ENCODE measurements at places on chromosomes 12 and 14. TPM values are rescaled to one million over a fixed set of nuclear protein-coding genes. Genes with fewer than 3 reads are reported as not detected.

COCH gene
- total RNA-seq, result 9.0 TPM

DCN gene
- total RNA-seq, result 125 TPM

TSPAN11 gene
- 0.32 TPM for total RNA-seq

WASHC3 gene
- 75.1 TPM for total RNA-seq

CISTR gene
- total RNA-seq, result not detected

PLA2G1B gene
- not detected for total RNA-seq

EML5 gene
- total RNA-seq, result 0.86 TPM

MSI1 gene
- total RNA-seq, result not detected

KRT5 gene
- 0.32 TPM for total RNA-seq

GSC gene
- not detected for total RNA-seq

C12orf43 gene
- 14.2 TPM for total RNA-seq

FOXN4 gene
- total RNA-seq, result not detected

KRT6C gene
- total RNA-seq, result not detected

FBLN5 gene
- 77.7 TPM for total RNA-seq

SIRT4 gene
- total RNA-seq, result 1.6 TPM

ACSS3 gene
- 26.8 TPM for total RNA-seq

NPFF gene
- not detected for total RNA-seq

KRT3 gene
- total RNA-seq, result not detected

FAM186B gene
- under 0.01 TPM for total RNA-seq

OR4E2 gene
- not detected for total RNA-seq

ART4 gene
- under 0.01 TPM for total RNA-seq

FITM1 gene
- total RNA-seq, result not detected

LEMD3 gene
- 26.7 TPM for total RNA-seq

POLE2 gene
- total RNA-seq, result 14.2 TPM

RAP1B gene
- 155 TPM for total RNA-seq

AQP6 gene
- total RNA-seq, result not detected

MANSC4 gene
- total RNA-seq, result not detected

ERBB3 gene
- total RNA-seq, result 1.7 TPM

PLXNC1 gene
- total RNA-seq, result 0.97 TPM

KLRB1 gene
- not detected for total RNA-seq

PPFIA2 gene
- 4.7 TPM for total RNA-seq

RHEBL1 gene
- 0.64 TPM for total RNA-seq

NANOG gene
- total RNA-seq, result not detected

ASIC1 gene
- 1.6 TPM for total RNA-seq

RFLNA gene
- 5.6 TPM for total RNA-seq

LALBA gene
- total RNA-seq, result not detected

NRXN3 gene
- total RNA-seq, result 7.3 TPM

TAS2R43 gene
- total RNA-seq, result 4.5 TPM

AQP2 gene
- total RNA-seq, result not detected

MAX gene
- total RNA-seq, result 57.9 TPM

SMIM41 gene
- 0.43 TPM for total RNA-seq

KRT77 gene
- total RNA-seq, result not detected

DEPDC4 gene
- total RNA-seq, result 1.7 TPM

MEG3 gene
- 120 TPM for total RNA-seq

SPTB gene
- total RNA-seq, result under 0.01 TPM

GPR84 gene
- total RNA-seq, result not detected

ALDH1L2 gene
- 23.3 TPM for total RNA-seq

AP5M1 gene
- total RNA-seq, result 18.7 TPM

RALGAPA1 gene
- total RNA-seq, result 42.2 TPM

NELL2 gene
- not detected for total RNA-seq

PRH2 gene
- total RNA-seq, result 0.32 TPM

INHBE gene
- 1.7 TPM for total RNA-seq

MDGA2 gene
- not detected for total RNA-seq

TEX52 gene
- not detected for total RNA-seq

KCNC2 gene
- total RNA-seq, result 0.43 TPM
